ENCODE measurements at places on chromosomes 11 and 22.

GRCh38 chr22:40668611-40669411 is 10.5 kb upstream of the MCHR1 start:
- DNase-seq, result no peak

DNA sequence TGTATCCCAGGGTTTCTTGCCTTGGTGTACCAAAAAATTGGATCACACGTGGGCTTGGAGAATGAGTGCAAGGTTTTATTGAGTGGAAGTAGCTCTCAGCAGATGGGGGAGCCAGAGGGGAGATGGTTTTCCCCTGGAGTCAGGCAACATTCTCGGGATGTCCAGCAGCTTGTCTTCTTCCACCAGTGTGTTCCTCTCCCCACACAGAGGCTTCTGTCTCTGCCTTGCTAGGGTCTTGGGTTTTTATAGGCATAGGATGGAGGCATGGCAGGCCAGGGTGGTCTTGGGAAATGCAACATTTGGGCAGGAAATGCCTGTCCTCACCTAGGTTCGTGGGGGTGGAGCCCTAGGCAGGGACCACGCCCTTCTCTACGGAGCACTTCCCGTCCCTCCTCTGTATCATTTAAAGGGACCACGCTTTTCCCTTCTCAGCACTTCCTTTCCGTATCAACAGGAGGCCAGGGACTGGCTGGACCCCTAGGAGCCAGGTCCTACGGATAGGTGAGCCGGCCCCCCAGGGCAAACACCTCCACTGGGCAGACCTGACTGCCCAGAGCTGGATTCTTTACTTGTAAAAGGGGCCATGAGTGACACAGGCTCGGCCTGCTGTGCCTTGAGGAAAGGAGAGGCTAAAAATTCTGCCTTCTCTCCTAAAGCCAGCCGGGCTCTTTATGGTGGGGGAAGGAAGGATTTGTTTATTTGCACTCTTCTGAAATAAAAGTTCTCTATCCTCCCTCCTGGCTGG is 55.3 kb upstream of the CCDC188 start:
- DNase-seq, result peak; percentile 52

- DNase-seq, result no peak
Measured at GRCh38 chr11:83278351-83278750, 7.8 kb downstream of the CCDC90B start.

- DNase-seq, result no peak
Measured at GRCh38 chr22:47601666-47602065, 839.2 kb downstream of the TBC1D22A start.

DNA sequence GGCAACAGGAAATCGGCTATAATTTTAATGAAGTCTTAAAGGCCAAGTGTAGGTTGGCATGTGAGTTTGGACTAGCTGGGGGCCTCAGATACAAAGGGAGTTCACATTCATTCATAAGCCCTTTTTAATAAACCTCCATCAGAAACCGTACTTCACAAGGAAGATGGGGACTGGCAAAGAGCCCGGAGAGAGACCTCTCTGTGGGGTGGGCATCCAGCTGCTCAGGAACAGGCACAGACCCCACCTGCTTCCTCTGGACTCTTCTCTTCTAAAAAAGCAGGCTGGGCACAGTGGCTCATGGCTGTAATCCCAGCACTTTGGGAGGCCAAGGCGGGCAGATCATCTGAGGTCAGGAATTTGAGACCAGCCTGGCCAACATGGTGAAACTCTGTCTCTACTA is 3.9 kb upstream of the ARFGAP3 start:
- no peak for DNase-seq

GRCh38 chr22:29907753-29908515 is 25.0 kb downstream of the MTMR3 start:
- DNase-seq, result no peak

Measured in stimulated activated CD8-positive, alpha-beta memory T cell treated with anti-CD3 and anti-CD28 coated beads, Interleukin-7, amount 100 ng/mL, for 4 hours (primary cell).